ENCODE measurements at places on chromosomes 5 and 9. TPM values are rescaled to one million over a fixed set of nuclear protein-coding genes. Genes with fewer than 3 reads are reported as not detected.

GRCh38 chr9:121694600-121694999 lies 43.2 kb downstream of the DAB2IP start:
- no peak for DNase-seq

DNA sequence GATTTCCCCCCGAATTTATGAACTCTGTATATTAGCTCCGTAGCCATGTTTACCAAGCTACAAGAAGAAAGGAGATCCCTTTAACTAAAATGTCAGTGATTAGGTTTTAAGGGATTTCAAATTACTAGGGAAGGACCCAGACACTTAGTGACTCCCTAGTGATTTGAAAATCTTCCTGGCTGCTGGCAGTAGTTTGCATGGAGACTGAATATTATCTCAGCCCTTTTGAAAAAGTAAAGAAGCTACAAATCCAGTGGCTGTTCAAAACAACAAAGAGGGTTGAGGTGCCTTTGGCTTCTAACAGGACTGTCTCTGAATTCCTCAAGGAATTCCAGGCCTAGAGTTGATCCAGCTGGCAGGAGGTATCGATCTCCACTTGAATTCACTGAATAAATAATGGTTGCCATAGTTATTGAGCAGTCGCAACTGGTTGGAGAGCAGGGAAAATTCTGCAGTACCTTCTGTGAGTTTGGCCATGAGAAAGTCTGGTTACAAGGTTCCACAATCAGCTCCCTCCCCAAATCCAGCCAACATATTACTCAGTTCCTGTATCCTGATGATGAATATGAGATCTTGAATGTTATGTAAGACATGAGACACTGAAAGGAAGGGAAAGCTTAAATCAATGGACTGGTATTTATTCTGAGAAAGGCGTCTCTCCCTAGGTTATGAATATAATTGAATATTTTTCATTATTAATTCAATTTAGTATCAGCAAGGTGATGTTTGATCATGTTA lies 37.7 kb downstream of the NR4A3 start:
- DNase-seq: no peak

DNA sequence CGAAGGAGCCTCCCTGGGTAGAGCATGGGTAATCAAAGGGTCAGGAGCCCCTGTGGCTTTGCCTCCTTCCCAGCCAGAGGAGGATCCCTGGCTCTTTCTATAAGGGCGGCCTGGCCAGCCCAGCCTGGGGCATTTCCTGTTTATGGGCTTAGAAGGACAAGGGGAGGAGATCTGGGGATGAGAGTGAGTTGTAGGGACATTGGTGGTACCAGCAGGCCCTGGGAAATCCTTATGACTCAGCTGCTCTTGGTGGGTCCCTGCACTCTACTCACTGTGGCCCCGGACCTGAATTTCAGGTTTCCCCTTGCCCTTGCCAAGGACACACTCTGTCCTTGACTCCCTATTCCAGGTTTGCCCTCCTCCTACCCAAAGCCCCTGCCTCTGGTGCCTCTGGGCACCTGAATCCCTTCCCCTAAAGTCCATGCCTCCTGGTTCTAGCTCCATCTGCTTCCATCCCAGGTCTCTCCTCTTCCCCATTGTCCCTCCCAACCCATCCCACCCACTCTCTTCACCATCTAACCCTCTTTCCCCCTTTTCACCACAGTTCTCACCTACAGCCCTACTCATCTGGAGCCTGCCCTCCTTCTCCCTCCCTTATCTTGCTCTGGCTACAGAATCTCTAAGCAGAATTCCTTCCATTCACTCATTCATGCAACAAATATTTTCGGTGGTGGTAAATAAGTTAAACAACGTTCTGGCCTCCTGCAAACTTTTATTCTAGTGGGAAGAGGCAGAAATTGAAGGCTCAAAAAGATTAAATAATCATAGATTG lies 34.9 kb downstream of the PCDH1 start:
- no peak for DNase-seq

GRCh38 chr5:17269201-17269600 lies 51.8 kb downstream of the BASP1 start:
- no peak for DNase-seq

GRCh38 chr9:136856079-136856476 lies 3.9 kb downstream of the MAMDC4 start:
- no peak for DNase-seq

- peak; percentile 44 for DNase-seq
Measured at GRCh38 chr5:171494452-171495121, 75.1 kb downstream of the FGF18 start.

ARL14EPL gene
- 0.12 TPM for polyA plus RNA-seq

- DNase-seq: peak; percentile 52
Measured at GRCh38 chr5:36734422-36734821, 128.0 kb downstream of the SLC1A3 start.

MEIKIN gene
- not detected for polyA plus RNA-seq

AMACR gene
- 21.1 TPM for polyA plus RNA-seq

LAMC3 gene
- 1.5 TPM for polyA plus RNA-seq

GRCh38 chr5:177111720-177112394 lies 21.7 kb upstream of the NSD1 start:
- DNase-seq: peak; percentile 84

DNA sequence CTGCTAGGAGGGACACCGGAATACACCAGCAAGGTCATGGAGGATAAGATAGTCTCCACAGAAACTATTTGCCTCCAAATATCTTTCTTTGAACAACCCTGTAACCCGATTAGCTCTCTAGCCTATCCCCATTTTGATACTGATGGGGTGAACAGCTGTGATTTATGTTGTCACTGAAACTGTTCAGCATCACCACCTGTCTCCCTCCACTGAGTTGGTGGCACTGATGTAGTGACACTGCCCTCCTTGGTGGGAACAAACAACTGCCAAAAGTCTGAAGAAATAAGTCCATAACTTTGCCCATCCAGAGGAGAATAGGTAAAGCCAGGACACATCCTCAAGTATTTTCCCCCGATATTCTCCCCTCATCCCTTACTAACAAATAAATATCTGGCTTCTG lies 24.3 kb upstream of the KCNV2 start:
- no peak for DNase-seq

GRCh38 chr9:27348785-27349697 lies 52.1 kb upstream of the EQTN start:
- DNase-seq: no peak

DNA sequence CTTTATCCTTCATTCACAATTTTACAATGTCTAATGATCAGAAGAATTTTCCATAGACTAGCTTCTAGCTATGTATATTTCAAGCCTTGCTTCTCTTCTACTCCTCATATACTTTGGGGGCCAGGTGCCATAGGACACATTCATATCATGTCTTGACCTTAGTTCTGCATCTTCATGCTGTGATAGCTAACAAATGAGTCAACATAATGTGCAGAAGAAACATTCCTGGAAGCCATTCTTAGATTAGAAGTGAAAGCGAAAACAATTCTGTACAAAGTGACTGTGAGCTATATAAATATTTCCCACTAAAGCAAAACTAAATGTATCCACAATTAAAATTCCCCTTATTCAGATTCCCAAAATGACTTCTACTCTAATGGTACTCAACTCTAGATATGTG lies 320.2 kb upstream of the NREP start:
- no peak for DNase-seq

CCDC187 gene
- not detected for polyA plus RNA-seq

- no peak for DNase-seq
Measured at GRCh38 chr5:14488709-14489108, 92.9 kb upstream of the OTULINL start.

DNA sequence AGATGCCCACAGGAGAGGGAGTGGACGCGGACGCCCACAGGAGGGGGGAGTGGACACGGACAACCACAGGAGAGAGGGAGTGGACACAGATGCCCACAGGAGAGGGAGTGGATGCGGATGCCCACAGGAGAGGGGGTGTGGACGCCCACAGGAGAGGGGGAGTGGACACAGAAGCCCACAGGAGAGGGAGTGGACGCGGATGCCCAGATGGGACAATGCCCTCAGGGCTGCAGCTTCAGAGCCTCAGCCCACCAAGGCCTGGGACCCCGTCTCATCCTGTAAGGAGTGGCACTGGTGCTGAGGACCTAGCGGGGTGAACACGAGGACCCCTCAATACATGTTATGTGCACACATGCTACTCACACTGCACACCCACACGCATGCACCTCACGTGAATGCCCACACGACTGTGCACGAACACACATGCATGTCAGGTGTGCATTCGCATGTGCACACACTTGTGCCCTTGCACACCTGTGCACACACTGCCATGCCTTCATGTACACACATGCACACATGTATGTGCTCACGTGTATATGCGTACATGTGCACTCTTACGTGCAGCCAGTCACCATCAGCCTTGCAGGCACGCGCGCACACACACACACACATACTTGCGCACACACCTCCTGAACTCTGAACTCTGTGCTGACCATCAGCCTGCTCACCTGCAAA lies 34.8 kb downstream of the SLC6A18 start:
- DNase-seq: no peak

DNA sequence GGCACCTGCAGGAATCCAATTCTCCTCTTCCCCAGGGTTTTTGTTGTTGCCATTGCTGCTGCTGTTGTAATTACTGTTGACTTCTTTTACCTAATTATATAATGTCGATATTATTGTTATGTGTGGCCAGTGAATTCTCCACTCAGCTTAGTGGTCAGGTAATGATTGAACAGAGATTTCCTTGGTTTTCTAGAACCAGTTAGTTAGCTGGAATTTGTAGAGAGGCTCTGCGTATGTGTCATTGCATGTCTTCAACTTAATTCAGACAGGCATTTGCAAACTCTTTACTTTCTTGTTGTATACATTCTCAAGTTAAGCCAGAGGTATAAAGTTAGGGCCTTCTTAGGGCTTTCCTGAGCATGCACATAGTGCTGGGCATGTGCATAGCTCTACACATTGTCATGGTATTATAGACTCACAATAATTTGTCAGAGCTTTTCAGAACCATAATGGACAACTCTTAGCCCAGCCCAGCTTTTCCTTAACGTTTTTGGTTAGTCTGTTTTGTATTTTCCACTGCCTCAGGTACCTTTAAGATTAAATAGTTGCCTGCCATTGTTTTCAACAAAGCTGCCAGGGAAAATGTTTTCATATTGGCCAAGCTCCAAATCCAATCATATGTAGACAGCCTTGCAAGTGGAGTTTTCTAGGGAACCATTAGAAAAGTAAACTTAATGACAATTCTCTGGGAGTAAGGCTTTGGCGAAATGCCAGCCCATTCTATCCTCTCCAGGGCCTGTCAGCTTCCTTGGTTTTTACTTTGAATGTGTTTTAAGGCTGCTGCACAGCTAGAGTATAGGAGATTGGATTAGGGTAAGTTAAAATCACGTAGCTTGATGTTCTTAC lies 68.1 kb downstream of the UBE2R2 start:
- DNase-seq: no peak

JAKMIP2 gene
- not detected for polyA plus RNA-seq

DNA sequence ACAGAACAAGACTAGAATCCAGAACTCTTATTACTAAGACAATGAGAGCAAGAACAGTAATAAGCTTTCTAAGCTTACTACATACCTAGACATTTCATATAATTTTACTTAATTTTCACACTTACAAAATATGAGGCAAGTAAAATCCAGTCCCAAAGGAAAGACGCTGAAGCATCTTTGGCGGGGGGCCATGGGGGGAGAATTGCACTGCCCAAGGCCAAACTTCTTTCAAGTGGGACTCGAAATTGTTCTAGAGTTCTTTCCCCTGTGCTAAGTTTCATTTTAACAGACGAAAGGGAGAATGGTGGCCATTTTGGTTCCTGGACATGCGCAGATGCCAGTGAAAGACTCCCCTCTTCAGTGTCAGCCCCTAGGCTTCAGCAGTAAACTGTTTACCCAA lies 72.3 kb downstream of the PRRT1B start:
- no peak for DNase-seq

- DNase-seq: peak; percentile 32
Measured at GRCh38 chr5:79829260-79829659, 139.6 kb downstream of the CMYA5 start.

SERF1A gene
- polyA plus RNA-seq: 4.7 TPM

- DNase-seq: no peak
Measured at GRCh38 chr9:129774791-129775447, 22.1 kb upstream of the PTGES start.

GRCh38 chr5:68231414-68232076 lies 16.0 kb downstream of the PIK3R1 start:
- DNase-seq: no peak

DNA sequence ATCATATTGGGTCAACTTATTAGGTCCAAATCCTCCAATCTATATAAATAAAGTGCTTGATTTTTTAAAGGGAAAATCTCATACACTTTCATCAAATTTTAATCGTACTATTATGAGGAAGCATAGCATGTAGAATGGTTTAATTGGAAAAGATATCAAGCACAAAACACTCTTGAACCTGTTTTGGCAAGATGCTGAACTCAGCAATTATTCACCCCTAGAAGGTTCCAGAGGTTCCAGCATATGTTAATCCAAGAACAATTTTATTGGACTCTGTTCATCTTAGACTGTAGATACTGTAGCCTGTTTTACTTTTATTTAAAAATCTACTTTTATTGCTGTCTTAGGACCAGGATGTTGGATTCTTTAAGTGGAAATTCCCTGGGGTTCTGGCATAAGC lies 92.4 kb upstream of the LHFPL2 start:
- DNase-seq: no peak

ASPN gene
- polyA plus RNA-seq: not detected

DNA sequence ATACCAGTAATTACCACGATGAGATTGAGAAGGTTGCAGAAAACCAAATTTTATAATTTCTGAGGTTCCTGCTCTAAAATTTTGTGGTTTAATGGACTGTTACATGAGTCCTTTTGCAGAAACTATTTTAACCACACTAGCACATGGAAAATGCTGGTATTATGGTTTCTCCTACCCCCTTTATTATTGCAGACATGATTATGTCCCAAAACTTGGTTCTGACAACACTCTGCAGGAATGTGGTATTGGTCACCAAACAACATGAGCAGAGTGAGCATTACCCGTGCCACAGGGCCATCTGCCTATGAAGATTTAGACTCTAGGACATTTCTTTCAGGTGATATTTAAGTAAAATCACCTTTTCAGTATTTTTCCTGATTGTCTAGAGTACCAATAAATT lies 2.8 kb upstream of the ECM2 start:
- DNase-seq: no peak

DNA sequence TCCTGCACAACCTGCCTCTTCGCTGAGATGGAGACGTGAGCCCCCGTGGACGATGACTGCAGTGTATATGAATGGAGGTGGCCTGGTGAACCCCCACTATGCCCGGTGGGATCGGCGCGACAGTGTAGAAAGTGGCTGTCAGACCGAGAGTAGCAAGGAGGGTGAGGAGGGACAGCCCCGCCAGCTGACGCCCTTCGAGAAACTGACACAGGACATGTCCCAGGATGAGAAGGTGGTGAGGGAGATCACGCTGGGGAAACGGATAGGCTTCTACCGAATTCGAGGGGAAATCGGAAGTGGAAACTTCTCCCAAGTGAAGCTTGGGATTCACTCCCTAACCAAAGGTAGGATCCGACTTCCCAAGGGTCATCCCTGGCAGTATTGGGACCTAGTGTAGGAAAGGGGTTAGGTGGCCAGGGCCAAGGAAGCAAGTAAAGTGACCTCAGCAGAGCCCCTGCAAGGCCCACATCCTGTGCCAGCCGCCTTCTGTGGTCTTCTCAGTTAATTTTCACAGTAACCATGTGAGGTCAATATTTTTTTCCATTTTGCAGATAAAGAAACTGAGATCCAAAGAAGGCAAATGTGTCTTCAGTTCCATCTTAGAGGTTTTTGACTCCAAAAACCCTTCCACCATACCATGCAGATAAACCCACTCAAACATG lies 53.8 kb downstream of the NIM1K start:
- DNase-seq: no peak

ELOVL7 gene
- 8.3 TPM for polyA plus RNA-seq

GRCh38 chr5:157528036-157528632 lies 47.4 kb downstream of the ADAM19 start:
- no peak for DNase-seq

Data from A549 (cell line).